ENCODE measurements at places on chromosomes 5 and 9.

GRCh38 chr5:111478266-111478665 lies 34.1 kb downstream of the STARD4 start:
- no peak for DNase-seq

GRCh38 chr9:14831074-14831473 lies 79.2 kb downstream of the FREM1 start:
- no peak for DNase-seq

GRCh38 chr5:139669662-139670368 lies 21.7 kb downstream of the CXXC5 start:
- DNase-seq: no peak

GRCh38 chr9:92944921-92945320 lies 2.4 kb upstream of the FGD3 start:
- DNase-seq: no peak

DNA sequence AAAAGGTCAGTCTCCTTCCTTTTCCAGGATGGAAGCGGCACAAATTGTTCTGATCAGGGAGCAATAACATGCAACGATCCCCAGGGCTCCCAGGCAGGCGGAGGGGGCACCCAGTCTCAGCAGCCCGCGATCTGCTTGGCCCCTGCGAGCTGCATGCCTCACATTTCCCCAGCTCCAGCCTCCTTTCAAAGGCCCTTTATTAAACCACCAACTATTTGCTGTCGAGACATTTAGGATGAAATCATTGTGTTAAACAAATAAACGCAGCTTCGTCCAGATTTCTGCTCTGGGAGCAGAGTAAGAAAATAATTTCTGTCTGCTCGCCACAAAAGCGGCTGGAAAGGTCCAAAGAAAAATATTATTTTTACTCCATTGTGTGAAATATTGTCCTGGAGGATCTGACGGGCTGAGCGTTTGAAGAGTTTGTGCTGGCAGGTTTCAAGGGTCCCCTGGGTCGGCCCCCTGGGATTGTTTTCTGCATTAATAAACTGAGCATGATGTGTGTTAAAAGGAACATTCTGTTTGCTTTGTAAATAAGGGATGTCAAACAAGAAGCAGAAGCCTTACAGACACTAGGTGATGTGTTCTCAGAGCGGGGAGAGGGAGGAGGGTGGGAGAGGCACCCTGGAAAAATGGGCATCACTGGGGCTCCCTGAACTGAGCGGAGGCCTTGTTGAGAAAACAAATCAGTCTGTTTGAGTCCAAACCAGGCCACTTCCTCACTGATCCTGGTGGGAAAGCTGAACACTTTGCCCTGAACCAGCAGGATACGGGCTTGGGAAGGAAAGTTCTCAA lies 110.1 kb downstream of the FOXD1 start:
- DNase-seq: no peak

DNA sequence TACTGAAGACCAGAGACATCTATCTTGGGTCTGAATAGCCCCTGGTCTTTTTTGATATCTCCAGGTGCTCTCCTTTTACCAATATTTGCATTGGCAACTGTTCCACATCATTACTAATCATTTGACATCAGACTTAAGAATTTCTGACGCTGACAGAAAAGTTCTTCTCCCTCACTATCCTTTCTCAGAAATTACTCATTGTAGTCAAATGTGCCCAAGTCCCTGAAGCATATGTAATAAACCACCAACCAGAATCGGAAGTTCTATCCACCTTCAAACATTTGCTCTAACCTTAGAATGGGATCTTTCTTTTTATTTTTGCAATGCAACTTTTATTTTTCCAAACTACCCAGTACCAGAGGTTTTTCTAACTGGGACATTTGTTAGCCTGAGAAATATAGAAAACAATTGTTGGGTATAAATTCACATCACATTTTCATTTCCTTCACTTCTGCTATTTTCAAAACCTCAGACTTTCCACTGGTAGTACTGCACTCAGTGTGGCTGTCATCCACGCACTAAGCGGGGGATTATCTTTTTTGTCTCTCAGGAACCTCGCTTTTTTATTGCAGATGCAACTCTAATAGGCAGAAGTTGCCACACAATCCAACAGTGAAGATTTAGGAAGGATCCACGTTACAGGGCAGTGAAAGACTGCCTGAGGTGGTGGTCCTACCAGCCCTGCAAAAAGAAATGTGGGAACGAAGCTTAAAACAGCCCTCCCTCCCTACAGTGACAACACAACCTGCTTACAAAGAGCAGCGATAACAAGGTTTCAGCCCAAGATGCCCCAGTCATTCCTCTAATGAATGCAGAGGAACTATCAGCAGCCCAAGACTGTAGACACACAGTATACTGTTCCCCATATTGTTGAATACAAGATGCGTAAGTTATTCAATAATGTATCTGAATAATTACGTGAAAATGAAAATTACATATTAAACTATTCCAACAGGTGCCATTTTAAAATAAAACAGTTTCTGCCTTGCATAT lies 201.2 kb downstream of the EBF1 start:
- no peak for DNase-seq

DNA sequence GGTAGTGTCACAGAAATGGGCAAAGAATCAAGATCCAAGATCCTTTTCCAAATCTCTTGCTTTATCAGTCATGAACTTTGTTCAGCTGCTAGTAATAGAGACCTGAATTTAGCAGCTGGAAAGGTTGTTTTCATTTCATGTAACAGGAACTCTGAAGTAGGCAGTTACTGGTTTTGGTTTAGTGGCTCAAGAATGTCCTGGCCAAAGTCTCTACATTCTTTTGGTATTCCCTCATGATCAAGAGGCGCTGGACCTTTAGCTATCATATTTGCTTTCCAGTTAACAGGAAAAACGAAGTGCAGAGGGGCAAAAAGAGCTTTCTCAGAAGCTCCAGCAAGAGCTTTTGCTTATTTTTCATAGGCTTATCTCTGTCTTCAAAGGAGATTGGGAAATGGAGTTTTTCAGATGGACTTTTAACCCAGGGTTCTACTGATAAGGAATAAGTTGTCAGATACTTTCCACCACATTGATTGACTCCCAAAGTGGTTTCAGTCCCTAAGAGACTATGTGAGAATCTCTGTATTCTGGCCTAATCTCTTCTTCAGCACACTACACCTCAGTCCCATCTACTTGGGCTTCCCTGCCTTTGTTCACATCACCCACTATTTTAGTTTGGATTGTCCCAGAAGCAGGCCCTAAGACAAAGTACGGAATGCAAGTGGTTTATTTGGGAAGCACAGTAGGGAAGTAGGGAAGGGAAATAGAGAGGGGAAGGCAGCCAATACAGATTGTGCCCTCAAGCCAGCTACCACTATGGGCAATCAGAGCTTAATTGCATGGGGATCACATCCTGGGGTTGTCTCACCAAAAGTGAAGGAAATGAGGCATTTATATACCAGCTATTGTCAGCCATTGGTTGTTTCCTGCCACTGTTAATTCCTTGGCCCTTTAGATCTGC lies 359.3 kb downstream of the LRRC70 start:
- no peak for DNase-seq

DNA sequence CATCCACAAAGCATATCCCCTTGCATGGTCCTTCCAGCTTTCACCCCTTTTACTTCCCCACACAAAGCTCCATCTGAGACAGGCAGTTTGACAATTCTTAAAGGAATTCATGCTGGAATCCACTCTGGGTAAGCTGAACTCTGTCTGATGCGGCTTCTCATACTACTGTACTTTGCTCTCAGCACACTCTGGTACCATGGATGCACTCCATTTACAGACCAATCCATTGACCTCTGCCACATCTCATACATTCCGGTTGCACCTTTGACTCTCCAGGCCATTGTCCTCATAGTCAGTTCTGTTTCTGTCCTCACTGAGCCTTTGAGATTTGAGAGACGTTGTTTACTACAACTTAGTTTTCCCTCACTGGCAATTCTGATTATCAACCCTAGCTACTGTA lies 12.2 kb downstream of the SPATA9 start:
- no peak for DNase-seq

- DNase-seq: no peak
Observed at GRCh38 chr9:5529683-5530221, 19.4 kb downstream of the PDCD1LG2 start.

- DNase-seq: no peak
Observed at GRCh38 chr5:65952259-65952658, 25.9 kb downstream of the ERBIN start.

- no peak for DNase-seq
Observed at GRCh38 chr5:120657104-120657503, 193.0 kb downstream of the PRR16 start.

DNA sequence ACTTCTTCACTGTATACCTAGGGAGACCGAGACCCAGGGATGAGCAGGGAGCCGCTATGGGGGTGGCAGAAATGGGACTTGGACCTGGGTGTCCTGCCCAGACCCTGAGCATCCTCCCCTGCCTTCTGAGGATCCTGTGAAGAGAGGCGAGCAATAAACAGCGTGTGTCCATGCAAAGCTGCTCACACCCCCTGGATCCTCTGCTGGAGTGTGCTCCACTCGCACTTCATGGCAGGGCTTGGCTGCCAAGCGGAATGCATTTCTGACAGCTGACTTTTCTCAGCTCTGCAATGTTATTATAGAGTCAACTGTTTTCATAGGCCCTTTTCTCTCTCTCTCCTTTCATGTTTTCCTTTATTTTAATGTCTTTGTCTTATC lies 31.0 kb upstream of the ALDH1B1 start:
- DNase-seq: no peak
